Neural crest cell (in vitro differentiated cells): ENCODE measurements at places on chromosomes 1 and 21.

GRCh38 chr1:110002695-110003094 is 18.1 kb downstream of the AHCYL1 start:
- DNase-seq = no peak

DNA sequence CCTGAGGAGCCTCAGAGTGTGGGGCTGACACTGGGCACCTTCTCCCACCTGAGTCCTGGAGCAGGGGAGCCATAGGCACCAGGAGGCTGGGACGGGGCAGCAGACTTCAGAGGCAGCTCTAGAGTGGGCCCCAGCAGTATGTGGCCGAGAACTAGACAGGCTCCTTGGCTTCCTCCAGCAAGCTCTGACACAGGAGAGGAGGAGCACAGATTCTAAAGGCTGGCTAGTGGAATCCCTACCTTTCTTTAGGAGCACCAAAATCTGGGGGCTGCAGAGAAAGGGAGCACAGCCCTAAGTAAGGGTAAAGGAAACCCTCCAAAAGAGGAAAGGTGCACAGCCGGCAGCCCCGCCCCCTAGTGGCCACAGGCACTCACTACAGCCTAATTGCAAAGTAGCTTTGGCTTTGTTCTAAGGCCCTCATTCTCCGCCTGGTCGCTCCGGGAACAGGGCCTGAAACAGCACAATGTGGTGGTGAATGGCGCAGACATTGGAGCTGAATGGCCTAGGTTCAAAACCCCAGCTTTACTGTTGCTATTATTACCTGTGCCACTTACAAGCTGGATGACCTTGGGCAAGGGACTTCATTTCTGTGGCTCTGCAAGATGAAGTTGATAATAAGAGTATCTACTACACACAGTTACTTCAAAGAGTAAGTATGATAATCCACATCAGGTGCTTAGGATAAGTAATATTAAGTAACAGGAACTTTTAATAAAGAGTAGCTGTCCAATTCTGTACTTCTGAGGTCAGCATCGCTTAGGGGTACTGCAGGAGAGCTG is 8.8 kb upstream of the GUCA2A start:
- peak; percentile 79 for DNase-seq

DNA sequence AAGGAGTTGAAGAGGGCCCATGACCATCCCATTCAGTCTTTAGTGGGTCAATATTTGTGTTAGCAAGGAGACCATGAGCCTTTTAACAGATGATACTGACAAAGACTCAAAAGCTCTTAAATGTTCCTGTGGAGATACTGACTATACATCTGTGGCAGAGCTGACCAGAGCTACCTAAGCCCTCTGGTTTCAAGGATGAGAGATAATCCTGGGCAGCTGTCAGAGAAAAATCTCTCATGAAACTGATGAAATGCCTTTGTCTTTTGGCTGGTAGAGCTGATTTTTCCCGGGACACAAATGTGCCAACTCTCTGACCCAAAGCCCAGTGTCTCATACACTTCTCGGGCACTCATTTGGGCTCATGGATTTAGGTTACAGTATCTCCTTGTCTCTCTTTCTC is 100.9 kb downstream of the XCL2 start:
- no peak for DNase-seq

DNA sequence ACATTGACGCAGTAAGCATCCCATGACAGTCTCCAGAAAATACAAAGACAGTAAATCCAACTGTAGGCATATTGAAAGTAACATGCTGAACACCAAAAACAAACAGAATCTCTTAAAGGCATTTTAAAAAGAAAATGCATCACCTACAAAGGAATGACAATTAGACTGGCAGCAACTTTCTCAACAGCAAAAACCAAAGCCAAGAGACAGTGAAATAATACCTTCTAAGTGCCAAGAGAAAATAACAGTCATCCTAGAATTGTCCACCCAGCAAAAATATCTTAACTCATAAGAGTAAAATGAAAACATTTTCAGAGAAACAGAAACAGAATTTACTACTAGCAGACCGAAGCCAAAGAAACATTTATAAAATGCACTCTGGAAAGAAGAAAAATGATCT is 20.0 kb downstream of the CCDC185 start:
- no peak for DNase-seq

DNA sequence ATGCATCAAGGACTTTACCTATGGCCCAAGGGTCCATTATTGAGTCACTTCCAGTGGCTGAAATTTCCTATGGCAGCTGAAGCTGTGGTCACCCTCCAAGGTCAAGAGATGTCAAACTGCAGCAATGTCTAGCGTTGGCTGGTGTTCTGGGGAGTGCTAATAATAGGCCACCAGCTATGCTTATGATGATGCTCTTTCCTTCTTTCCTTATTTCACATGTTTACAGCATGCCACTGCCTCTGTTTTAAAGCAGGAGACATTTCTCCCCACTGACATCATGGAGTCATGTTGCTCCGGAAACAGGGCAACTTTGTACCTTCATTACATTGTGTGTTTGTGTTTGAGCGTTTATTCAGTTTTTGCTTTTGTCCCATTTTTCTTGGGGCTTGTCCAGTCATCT is 62.6 kb upstream of the CYYR1 start:
- DNase-seq = no peak

DNA sequence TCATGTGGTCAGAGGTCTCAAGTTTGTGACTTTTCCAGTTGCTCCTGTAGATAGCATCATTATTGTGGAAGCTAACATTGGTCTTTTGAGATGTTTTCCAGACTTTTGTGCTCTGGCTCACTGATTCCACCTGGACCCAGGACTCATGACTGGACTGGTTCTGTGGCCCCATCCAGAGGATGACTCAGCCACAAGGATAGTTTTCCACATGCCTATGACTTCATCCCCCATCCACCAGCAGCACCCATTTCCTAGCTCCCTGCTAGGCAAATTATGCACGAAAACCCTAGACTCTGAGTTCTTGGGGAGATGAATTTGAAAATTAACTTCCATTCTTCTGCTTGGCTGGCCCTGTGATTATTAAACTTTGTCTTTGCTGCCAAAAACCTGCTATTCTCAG is 949.3 kb downstream of the MRPL39 start:
- no peak for DNase-seq

DNA sequence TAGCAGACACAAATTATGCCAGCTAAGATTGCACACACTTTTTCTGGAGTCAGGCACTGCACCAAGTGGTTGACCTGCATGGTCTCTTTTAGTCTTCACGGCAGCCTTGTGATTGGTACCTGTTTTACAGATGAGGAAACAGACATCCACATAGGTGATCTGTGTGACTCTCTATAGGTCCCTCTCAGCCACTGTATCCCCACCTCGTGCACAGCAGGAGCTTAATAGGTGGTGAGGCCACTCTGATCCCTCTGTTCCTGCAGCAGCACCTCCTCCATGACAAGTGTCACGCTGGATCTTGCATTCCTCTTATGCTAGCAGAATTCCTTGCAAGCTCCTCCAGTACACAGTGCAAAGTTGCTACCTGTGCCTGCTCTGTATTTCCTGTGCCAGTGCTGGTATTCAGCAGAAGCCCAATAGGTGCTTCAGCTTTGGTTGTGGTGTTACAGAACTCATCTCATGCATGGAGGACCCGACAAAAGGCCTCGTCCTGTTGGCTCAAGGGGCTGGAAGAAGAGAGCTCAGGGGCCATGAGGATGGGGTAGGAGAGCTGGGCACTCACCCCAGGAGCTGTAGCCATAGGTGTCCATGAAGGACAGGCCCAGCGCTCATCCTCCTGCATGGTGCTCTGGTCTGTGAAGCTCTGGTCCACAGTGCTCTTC is 546.7 kb downstream of the PTPRU start:
- DNase-seq = no peak

DNA sequence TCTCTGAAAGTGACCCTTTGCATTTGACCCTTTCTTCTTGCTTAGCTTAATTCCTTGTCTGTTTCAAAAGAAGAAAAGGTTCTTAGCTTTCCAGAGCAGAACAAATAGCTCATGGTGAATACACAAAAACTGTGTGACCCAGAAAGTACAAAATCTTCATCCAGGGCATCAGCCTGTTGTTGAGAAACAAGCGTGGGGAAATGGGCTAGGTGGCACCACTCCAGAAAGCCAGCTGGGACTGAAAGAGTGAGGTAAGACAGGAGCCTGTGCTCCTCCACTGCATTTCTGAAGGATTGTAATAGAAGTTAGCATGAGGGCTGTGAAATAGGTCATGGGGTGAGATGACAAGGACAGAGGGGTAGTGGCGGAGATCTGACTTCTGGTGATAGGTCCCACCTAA is 45.8 kb downstream of the CYP2J2 start:
- no peak for DNase-seq

GRCh38 chr1:231519166-231519565 is 9.3 kb upstream of the TSNAX start:
- DNase-seq = no peak

GRCh38 chr1:192763756-192764155 is 45.1 kb upstream of the RGS2 start:
- DNase-seq = no peak

DNA sequence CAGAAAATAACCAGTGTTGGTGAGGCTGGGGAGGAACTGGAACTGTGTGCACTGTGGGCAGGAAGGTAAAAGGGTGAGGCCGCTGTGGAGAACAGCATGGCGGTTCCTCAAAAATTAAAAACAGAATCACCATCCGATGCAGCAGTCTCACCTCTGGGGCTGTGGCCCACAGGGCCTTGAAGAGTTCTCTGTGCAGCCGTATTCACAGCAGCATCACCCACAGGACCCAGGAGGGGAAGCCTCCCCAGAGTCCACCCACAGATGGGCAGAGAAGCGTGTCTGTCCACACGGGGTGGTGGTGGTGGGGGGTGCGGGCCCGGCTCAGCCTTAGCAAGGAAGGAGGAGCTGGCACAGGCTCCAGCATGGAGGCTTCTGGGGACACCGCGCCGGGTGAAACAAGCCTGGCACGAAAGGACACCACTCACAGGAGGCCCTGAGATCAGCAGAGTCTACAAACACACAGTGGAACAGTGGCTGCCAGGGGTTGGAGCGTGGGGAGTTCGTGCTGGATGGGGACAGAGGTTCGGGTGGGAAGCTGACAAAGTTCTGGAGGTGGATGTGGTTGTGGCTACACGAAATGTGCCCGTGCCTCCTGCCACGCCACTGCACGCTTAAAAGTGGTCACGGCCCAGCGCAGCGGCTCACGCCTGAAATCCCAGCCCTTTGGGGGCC is 11.5 kb downstream of the MORN1 start:
- no peak for DNase-seq

- DNase-seq = no peak
Observed at GRCh38 chr1:182381962-182382819, 9.4 kb downstream of the GLUL start.

DNA sequence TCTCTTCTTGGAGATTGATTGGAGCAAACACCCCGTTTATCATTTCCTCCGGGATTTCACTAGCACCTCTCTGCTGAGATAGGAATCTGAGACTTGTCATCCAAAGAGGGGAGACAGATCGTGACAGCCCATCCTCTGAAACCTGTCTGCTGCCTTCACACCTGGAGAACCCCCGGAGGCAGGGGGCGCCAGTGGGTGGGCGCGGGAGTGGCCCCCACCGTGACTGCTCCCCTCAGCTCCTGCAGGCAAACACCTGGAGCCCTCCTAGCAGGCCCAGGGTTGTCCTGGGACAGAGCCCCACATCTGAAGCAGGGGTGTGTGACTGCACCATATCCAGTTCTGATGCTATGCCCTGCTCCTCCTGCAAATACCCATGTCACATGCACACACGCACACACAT is 209.5 kb upstream of the POU3F1 start:
- no peak for DNase-seq

DNA sequence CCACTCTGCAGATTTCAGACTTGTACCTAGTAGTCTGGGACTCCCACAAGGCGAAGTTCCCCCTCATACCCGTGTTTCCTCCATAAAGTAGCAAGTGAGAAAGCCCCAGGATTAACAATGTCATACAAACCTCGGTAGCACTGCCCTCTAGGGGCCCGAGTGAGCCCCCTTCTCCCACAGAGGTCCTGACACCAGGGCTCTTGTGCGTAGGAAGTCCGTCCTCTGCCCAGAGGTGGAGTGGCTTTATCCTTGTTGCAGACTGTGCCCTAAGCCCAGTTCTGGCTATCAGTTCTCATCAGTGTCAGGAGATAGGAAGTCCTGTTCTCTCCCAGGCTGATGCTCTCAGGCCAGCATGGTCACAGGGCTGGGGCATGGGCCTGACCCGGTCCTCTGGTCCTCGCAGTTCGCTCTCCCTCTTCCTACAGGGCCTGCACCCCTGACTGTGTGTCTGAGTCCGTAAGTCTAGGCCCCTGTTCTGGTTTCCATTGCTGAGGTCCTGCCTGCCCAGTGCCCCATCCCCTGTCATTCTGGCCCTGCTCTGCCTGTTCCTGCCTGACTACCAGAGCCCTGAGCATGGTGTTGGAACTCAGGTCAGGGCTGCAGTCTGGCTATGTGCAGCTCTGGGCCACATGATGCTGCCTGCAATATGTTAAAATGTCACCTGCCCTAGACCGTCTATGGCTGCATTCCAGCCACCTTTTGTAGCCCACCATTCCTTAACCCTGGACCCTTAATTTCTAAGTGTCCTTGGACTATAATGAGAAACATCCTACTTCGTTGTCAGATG is 285.6 kb downstream of the ASTN1 start:
- DNase-seq = no peak

- no peak for DNase-seq
Observed at GRCh38 chr1:201586806-201587205, 47.9 kb downstream of the NAV1 start.

GRCh38 chr1:26598890-26599289 is 69.3 kb downstream of the RPS6KA1 start:
- no peak for DNase-seq

DNA sequence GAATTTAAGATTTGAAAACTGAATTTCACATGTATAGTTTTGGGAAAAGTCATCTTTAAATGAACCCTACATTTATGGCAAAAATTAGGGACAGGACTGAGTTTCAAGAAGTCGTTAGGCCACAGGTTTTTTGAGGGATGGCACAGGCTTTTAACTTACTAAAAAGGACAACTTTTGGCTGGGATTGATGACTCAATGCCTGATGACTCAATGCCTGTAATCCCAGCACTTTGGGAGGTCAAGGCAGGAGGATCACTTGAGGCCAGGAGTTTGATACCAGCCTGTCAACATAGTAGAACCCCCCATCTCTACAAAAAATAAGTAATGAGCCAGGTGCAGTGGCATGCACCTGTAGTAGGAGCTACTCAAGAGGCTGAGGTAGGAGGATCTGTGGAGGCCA is 15.9 kb downstream of the UCK2 start:
- DNase-seq = no peak

DNA sequence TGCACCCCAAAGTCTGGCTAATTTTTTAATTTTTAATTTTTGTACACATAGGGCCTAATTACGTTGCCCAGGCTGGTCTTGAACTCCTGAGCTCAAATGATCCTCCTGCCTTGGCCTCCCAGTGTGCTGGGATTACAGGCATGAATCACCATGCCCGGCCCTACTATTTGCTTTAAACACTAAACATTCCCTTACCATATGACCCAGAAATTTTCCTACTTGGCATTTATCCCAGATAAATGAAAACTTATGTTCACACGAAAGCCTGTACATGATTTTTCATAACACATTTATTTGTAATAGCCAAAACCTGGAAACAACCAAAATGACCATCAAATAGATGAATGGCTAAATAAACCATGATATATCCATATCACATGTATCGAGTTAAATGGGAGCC is 35.8 kb downstream of the NDUFS5 start:
- DNase-seq = no peak

- no peak for DNase-seq
Observed at GRCh38 chr1:155944444-155944799, 3.0 kb downstream of the RXFP4 start.
